Activated T-cell treated with anti-CD3 and anti-CD28 coated beads for 4 hours (primary cell): ENCODE measurements at places on chromosomes 16 and 17.

GRCh38 chr17:41329279-41329948, 13.9 kb upstream of the KRTAP17-1 start:
- DNase-seq, result no peak

DNA sequence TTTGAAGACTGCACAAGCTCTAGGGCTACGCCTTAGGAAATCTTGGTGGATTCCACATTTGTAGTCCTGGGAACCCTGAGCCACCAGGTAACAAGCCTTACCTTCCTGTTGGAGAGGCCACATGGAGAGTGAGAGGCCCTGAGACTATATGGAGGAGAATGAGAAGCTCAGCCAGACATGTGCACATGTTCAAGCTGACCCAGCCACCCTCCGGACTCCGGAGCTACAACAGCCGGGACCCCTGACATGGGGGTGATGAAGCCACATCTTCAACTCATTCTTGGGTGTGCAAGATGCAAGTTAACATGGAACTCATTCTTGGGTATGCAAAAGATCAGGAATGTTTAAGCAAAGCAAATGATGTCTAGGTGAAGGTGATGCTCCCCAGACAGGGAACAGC, 62.7 kb downstream of the GNA13 start:
- DNase-seq, result no peak

DNA sequence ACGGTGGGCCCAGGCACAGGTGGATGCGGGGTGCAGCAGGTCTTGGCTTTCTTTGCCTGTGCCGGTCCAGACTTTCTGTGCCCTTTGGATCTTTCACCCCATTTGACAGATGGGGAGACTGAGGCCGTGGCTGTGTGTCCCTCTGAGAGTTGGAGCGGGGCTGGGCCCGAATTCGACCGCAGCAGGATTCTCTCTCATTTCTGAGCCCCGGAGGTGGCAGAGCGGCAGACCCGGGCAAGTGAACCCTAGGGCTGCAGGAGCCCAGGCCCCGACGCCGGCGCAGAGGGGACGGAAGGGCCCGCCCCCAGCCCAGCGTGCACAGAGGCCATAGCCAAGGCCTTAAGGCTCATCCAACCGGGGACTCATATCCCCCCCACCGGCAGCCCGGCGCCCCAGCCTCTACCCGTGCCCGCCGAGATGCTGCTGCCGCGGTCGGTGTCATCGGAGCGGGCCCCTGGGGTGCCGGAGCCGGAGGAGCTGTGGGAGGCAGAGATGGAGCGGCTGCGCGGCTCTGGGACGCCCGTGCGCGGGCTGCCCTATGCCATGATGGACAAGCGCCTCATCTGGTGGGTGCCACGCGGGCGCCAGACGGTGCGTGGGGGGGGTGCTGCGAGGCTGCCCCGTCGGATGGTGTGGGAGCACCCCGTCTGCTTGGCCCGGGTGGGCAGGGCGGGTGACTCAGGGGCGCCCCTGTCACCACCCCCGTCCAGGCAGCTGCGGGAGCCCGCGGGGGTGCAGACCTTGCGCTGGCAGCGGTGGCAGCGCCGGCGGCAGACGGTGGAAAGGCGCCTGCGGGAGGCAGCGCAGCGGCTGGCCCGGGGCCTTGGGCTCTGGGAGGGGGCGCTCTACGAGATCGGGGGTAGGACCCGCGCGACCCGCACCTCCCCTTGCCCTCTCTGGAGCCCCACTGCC, 857 bp downstream of the TMC8 start:
- peak; percentile 55 for DNase-seq

- DNase-seq, result no peak
Observed at GRCh38 chr16:85555719-85556455, 57.2 kb upstream of the GSE1 start.

- DNase-seq, result no peak
Observed at GRCh38 chr16:84224554-84224953, 15.3 kb downstream of the KCNG4 start.

DNA sequence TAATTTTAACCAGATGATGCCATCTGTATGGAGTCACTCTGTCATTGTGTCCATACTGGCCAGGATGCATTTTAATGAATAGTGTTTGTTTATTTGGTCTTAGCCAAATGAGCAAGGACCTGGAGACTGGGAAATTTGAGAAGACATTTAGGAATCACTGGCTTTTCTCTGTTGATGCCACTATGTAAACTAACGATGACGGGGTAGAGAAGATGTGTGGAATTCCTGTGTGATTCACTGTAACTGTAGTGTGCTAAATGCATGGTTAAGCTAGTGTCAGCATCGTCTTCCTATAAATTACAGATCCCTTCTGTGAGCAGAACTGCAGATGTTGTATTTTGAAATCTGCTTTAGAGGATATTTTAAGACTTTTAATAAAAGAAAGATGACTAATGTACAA, 66.6 kb downstream of the NOS2 start:
- no peak for DNase-seq

- DNase-seq, result peak; percentile 70
Observed at GRCh38 chr17:18960803-18961511, 9.0 kb downstream of the SLC5A10 start.

DNA sequence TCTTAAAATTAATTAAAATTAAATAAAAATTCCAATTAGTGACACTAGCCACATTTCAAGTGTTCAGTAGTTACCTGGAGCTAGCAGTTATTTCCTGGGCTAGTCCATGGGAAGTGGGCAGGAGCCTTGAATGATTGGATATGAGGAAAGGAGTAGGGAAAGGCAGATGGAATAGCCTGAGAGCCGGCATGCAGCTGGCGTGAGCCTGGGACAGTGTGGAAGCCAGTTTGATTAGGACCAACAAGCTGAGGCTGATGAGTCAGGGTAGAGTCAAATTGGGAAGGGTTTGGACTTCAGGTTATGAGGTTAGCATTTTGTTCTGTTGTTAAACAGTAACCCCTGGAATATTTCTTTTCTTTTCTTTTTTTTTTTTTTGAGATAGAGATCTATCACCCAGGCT, 15.3 kb upstream of the GNA13 start:
- DNase-seq, result no peak

- DNase-seq, result no peak
Observed at GRCh38 chr17:10585529-10585928, 36.1 kb upstream of the MYH2 start.

DNA sequence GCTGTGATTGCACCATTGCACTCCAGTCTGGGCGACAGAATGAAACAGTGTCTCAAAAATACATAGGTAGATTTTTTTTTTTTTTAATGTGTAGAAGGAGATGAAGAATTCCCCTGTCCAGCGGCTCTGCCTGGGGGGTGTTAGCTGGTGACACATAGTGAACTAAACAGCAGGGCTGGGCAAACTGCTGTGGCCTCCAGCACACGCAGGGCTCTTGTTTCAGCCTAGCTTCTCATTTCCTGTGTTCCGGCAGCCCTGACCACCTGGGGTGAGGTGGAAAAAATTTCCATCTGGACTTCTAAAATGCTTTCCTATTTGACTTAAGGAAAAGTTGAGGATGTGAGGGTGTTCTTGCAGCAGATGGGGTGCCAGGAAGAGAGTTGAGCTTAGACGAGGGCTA, 33.3 kb upstream of the RGS9 start:
- no peak for DNase-seq

GRCh38 chr17:21140911-21141310, 14.1 kb downstream of the DHRS7B start:
- no peak for DNase-seq

- no peak for DNase-seq
Observed at GRCh38 chr17:7262935-7263800, 890 bp upstream of the CLDN7 start.

- no peak for DNase-seq
Observed at GRCh38 chr17:54124456-54124855, 301.7 kb downstream of the KIF2B start.

DNA sequence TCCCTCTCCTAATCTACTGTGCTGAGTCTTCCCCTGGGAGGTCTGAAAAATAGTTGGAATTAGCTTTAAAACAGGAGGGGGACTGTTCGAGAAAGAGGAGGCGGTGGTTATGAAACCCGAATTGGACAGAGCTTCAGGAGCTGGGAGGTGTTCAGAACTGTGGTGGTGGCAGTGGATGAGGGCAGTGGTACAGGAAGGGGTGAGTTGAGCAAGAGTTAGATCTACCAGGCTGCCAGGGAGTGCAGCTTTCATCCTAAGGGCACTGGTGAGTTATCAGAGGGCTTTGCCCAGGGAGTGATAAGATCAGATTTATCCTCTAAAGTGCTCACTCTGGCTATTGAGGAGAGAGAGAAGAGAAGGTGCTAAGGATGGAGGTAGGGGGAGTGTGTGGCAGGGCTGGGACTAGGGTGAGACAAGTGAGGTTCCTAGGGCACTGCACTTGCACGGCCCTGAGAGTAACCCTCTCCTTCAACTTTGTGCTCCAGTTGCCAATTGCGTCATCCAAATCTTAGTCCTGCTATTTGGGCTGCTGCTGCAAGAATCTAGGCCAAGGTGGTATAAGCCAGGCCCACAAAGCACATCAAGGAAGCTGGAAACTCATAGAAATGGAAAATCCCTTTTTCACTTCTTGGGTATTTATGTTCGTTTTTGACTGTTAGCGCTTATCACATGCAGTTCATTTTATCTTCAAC, 540.3 kb downstream of the XYLT1 start:
- DNase-seq, result no peak

- no peak for DNase-seq
Observed at GRCh38 chr17:45241328-45242028, 19.8 kb downstream of the FMNL1 start.

DNA sequence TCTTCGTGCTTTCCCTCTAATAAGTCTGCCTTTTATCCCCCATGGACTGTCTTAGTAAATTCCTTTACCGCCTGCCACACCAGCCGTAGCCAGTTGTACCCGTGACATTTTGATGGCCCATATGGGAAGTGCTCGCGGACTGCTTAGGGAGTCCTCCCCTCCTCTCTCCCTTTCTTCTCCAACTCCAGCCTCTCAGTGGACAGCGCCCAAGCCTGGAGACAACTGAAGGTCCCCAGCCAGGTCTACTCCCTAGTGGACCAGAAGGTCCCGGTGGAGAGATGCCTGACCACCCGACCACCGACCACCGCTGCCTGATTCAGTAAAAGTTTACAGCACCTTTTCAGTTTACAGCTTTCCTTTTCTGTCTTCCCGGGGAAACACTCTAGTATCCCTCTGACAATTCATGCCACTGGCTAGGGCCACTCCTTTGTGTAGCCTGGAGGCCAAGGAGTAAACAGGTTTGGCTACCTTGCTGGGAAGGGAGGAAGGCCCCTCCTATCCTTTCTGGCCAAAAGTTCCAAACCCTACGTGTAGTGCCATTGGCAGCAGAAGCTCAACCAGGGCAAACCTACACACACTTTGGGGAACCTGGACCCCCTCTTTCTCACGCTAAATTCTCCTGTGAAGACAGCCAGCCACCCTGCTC, 18.0 kb downstream of the CTRB2 start:
- no peak for DNase-seq
